Pons (tissue), 1 donor: ENCODE measurements at places on chromosomes 5 and 9.

DNA sequence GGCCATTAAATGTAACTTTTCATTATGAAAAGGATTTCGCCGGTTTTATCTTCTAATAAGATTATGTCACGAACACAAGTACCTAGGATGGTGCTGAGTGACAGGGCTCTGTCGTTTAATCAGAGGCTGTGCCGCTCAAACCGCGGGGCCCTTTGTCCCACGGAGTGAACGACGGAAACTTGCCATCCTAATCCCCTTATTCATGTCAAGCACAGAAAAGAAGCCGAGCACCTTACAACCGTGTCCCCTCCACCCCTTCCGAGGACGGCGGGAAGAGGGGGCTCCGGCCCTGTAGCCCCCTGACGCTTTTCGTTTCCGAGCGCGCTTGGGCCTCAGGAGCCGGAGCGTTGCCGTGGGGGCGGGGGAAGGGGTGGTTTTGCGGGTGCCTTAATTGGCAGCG is 11.2 kb downstream of the LMX1B start:
- no peak for DNase-seq

- DNase-seq: no peak
Observed at GRCh38 chr5:90982576-90982975, 400.5 kb downstream of the ARRDC3 start.

DNA sequence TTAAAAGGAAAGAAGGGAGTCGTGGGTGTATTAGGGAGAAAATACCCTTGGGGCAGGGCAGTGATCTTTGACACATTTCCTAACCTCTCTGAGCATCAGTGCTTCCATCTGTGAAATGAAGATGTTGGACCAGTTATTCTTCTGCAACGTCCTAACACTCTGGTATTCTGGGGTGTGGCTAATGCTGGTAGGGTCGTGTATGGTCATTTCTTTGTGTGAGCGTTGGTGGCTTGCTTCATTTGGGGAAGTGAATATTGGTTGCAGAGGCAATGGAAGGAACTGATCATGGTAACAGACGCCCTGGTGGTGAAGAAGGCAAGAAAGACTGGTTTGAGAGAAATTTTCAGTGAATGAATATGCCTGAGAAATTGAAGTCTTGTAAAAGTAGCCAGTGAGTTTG is 67.9 kb upstream of the TTC23L start:
- DNase-seq: no peak

GRCh38 chr9:90526386-90526785 is 116.2 kb downstream of the DIRAS2 start:
- DNase-seq: no peak

GRCh38 chr9:72931437-72931836 is 21.4 kb downstream of the ALDH1A1 start:
- DNase-seq: no peak

DNA sequence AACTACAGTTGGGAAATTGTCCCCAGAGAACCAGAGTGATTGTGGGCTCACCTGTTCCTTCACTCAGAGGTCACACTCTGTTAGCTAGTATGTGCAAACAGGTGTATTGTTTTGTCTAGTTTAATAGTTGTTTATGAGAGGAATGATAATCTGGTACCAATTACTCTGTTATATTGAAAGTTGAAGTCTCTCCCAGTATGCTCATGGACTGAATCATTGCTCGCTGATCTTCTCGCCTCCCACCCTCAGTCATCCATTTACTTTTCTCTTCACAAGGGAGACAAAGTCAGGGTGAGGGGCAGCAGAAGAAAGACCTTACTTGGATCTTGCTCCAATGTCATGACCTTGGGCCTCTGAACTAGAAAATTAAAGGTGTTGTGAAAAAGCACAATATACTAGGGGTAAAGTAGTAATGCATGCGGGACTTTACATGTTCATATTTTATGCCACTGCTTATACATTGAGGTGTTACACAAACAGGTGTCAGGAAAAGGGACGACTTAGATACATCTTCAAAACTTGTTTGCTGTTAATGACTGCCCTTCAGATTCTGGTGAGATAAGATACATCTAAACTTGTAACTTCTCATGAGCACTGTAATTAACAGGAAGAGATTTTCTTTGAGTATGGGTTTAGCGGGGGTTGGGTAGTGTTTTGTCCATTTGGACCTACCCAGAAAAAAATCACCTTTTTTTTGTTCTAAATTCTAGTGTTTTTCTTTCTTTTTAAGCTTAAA is 36.9 kb downstream of the LNPEP start:
- DNase-seq: no peak
